ENCODE measurements at places on chromosomes 5 and 9.

DNA sequence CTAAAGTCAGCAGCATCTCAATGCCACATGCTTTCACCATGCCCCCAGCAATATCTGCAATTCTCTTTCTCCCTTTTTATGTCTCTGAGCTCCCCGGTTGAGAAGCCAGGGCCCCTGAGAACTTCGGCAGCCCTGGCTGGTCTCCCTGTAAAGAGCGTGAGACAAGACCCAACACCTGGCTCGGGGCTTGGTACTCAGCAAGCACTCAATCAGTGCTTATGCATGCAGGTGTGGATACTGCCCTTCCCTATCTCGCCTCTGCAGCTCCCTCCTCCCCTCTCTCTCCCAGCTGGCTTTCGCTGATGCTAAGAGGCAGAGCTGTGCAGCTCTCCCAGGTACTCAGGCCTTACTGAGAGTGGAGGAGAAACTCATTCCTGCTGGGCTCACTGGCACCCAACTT is 41.7 kb upstream of the AKNA start:
- DNase-seq: no peak

- DNase-seq: no peak
Measured at GRCh38 chr5:150120062-150120441, 33.7 kb upstream of the CSF1R start.

- DNase-seq: no peak
Measured at GRCh38 chr5:91532281-91532680, 149.2 kb upstream of the ARRDC3 start.

DNA sequence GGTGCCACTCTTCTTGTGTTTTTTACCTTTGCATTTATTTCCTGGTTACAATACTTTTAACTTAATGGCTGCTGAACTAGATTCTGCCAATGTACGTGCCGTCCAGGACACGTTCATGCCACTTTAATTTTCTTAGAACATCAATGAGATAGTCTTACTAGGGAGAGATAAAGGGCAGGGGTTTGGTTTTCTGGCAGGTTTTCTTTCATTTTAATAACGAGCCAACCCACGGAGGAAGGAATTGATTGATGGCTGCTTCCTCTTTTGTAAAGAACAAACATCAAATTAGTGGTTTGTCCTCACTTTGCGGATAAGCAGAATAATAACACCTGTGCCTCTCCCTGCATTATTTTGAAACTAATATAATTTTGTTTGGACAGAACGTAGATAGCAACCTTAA is 135.7 kb downstream of the DOCK8 start:
- DNase-seq: no peak

DNA sequence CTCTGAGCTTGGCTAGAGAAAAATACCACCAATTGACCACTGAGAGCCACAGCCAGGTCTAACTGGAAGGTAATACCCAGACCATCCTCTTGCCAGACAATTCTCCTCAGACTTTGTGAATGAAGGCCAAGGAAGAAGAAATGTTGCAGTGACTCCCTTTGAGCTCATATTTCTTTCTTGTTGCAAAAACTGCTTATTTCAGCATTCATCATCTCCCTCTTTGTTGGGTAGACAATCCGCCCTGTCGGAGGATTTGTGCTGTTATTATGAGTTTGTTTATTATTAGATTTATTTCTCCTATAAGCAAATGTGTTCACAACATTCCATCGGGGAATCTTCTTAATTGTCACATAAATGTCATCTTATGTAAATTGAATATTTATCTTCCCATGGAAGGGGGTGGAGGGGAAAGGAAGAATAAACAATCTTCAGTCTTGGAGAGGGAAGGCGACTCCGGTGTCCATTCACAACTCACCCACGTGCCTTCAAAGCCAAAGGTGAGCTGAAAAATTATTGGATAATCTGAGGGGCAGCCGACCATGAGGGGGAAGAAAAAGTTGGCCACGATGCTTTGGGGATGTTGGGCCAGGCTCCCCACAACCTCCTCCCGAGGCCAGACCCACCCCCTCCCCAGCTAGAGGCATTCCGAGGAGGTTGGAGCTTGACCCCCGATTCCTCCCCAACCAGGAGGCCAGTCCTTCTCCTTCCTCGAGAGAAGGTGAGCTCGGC is 1.8 kb upstream of the JADE2 start:
- no peak for DNase-seq

Measured in activated CD4-positive, alpha-beta T cell treated with anti-CD3 and anti-CD28 coated beads, Interleukin-2, amount 50 U/mL, for 1 hour (primary cell).